Neural crest cell (in vitro differentiated cells): ENCODE measurements at places on chromosomes 16 and 17. TPM values are rescaled to one million over a fixed set of nuclear protein-coding genes. Genes with fewer than 3 reads are reported as not detected.

- DNase-seq, result no peak
Measured at GRCh38 chr16:8642146-8642545, 20.6 kb downstream of the METTL22 start.

GRCh38 chr16:17358355-17358754, 112.4 kb downstream of the XYLT1 start:
- DNase-seq, result no peak

DNA sequence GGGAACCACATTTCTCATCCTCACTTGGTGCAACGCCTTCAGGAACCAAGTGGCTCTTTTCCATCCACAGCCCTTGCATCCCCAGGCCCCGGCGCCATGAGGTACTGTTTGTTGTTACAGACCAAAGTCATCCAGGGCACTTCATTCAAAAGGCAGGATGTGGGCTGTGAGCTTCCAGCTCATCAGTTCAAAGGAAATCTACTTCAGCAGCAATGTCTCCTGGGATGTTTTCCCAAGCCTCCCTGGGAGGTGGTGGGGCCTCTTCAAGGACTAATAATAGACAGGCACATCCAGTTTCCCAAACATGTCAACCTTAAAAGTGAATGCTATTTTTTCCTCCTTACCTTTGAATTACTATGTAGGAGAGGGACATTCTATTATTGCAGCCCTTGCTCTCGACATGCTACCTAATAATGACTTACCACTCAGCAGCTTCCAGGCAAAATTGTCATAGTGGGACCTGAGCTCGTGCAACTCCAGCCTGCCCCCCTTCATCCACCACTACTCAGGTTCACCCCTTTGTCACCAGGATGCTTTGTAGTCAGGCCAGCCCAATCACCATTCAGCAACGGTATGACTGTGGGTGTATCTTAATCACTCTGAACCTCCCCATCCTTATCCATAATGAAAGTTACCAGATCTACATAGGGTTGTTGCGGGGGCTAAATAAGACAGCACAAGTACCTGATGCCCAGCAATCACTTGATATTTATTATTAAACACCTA, 1.7 kb upstream of the PRKCB start:
- DNase-seq, result no peak

DNA sequence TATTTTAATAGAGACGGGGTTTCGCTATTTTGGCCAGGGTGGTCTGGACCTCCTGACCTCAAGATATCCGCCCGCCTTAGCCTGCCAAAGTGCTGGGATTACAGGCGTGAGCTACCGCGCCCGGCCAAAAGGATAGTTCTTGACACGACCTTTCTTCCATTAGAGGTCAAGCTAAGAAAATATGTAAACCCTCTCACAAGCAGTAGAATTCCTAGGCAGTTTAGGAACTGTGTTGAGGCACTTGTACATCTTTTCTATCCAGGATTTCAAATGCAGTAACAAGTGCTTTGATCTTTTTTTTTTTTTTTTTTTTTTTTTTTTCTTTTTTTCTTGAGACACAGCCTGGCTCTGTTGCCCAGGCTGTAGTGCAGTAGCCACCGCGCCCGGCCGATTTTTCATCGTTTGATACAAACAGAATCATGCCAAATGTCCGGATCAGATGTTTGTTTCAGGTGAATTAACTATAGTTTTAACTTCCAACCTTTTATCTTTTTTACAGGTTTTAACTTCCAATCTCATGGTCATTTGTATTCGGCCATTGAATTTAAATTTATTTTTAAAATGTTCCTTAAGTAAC, 1.5 kb upstream of the ARL6IP1 start:
- DNase-seq, result no peak

GRCh38 chr17:4127555-4127954, 15.3 kb downstream of the ZZEF1 start:
- DNase-seq, result no peak

- DNase-seq, result no peak
Measured at GRCh38 chr16:17367036-17367435, 103.7 kb downstream of the XYLT1 start.

DNA sequence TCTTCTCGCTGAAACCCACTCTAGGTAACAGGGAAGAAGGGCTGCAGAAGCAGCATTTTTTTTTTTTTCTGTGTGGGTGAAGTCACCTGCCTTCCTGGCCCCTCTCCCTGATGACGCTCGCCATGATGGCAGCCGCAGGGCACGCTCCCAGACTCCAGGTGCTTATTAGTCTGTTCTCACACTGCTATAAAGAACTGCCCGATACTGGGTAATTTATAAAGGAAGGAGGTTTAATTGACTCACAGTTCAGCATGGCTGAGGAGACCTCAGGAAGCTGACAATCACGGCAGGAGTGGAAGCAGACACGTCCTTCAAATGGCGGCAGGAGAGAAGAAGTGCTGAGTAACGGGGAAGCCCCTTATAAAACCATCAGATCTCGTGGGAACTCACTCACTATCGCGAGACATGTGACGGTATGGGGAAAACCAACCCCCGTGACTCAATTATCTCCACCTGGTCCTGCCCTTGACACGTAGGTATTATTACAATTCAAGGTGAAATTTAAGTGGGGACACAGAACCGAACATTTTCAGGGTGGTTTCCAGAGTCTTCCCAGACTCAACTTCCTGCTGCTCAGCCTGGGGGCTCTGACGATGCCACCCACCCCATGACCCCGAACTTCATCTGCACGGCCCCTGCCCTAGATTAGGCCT, 34.9 kb upstream of the NLRP1 start:
- no peak for DNase-seq

GRCh38 chr17:74214484-74215341, 1.3 kb downstream of the TTYH2 start:
- no peak for DNase-seq

DNA sequence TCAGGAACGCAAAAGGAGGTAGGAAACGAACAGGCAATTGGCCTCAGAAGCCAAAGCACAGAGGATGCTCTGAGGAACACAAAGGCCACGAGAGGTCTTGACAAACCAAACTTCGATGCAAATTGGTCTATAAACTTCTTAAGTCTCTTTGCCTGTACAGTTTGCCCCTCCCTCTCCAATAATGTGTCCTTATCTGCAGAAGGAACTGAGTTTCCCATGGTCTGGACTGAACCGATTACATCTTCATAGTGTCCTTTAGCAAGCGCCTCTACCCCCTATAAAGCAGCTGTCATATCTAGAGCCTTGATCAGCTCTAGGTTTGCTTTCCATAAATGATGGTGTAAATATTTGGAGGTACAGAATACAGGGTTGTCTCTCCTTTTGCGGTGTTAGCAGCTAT, 3.1 kb upstream of the CDRT4 start:
- no peak for DNase-seq

GRCh38 chr16:57196753-57197152, 10.6 kb downstream of the RSPRY1 start:
- no peak for DNase-seq

DNA sequence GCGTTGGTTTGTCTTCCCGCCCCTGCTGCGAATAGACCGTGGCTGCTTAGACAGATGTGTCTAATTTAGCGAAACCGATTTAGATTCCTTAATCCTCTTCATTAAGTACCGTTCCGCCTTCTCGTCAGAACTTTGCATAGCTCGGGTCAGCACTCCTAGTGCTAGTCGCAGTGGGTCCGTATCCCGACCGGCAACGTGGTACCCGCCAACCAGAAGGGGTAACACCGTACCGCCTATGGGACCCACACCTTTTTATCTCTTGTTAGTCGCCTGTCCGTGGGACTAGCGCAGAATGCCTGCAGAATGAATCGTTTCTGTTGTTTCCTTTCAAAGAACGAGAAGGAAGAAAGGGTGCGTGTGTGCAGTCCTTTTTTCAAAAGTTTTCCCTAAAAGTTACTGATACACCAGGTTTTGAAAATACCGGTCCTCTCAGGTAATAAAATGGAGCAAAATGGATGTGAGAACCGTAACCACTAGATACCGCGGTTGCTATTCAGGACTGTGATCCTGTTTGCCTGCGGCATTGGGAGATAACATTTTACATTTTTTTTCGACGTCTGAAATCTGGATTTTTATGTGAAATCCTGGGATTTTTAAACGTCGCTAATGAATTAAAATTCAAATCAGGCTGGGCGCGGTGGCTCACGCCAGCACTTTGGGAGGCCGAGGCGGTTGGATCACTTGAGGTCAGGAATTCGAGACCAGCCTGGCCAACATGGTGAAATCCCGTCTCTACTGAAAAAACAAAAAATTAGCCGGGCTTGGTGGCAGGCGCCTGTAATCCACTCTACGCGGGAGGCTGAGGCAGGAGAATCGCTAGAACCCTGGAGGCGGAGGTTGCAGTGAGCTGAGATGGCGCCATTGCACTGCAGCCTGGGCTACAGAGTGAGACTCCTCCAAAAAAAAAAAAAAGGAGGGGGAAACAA, 998 bp upstream of the SRSF1 start:
- no peak for DNase-seq

GRCh38 chr17:10112962-10113361, 85.4 kb downstream of the GAS7 start:
- DNase-seq, result no peak

DNA sequence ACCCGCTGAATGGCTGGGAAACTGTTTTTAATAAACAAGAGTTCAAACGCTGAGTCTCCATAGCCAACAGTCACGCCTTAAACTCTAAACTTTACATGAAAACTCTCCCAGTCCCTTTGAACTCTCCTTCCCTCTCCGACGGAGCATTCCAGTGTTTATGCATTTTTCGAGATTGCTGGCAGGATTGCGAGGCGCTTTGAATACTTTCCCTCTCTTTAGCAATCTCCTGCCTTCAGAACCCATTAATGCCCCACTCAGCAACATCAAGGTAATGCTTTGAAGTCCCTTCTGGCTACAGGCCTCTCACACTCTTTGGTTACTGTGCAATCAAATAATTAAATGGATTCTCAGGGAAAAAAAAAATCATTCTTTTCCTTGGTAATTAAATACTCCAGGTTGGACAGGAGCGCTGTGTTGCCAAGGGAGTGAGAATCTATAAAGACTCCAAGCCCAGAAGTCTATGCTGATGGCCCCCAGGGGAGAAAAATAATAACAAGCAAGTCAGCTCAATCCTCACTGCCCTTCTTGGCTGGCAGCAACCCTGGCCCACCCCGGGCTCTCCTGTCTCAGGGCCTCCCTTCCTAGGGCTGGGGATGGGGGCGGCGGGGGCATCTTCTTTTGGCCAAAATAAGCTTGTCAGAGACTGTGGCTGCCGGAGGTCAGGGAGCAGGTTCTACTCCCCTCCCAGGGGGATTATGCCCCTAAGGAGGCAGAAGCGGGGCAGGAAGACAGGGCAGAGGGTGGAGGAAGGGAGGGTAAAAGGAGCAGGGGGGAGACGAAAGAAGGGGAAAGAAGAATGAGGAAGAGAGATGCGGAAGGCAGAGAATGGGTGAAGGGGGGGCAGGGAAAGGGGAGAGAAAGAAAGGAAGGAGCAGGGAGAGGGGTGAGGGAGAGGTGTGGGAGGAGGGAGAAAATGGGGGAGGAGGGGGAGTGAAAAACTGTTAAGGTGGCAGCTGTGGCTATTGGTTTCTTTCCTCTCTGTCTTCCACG, 45.2 kb downstream of the AXIN2 start:
- no peak for DNase-seq

DNA sequence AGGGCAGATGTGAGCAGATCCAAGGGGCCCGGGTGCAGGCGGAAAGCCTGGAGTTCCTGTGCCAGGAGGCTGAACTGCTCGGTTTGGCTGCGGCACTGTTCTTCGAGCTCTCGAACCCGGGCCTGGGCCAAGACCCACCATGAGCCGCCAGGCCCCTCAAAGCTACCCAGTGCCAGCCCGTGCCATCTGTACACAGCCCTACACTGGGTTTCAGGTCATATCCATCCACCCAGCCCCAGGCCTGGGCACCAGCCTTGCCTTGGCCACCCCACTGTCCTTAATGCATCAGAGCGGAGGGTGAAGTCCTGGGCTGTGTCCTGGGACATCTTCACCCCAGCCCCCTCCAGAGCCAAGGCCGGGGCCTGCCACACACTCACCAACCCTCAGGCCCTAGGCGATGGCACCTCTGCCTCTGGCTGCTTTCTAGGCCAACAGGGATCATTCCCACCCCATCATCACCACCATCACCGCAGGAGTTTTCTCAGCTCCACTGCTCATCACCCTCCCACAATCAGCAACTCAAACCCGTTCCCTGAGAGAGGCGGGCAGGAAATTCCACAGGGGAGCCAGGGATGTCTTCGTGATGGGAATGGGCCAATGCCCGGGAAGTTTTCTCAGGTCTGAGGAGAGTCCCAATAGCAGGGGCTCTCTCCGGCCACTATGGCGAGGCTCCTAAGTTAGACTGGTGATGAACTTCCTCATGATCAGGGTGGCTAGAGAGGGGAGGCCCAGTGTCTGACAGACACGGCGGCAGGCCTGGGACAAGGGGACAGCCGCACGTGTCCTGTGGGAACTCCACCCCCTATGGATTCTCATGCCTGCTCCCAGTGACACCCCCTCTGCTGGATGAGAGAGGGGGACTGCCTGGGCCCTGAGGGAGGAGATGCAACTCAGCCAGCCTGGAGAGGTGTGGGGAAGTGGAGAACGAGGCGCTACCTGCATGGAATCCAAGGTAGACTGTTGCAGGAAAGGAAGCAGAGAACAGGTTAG, 9.1 kb downstream of the TSPOAP1 start:
- DNase-seq, result no peak

DNA sequence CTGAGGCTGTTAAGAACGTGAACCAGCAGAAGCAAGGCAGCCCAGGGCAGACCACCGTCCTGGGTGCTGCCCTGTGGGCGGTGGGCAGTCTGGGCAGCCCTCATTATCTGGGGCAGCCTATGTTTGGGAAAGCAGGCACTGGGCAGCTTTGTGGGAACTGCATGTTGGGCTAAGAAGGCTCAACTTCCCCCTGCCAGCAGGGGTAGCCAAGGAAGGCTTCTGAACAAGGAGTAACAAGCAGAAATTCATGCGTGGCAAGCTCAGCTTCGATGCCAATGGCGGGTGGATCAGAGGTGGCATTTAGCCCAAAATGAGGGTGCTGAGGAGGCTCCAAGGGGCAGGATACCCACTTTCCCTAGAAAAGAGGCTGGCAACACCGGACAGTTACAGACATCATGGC, 42.7 kb upstream of the METRNL start:
- DNase-seq, result no peak

DNA sequence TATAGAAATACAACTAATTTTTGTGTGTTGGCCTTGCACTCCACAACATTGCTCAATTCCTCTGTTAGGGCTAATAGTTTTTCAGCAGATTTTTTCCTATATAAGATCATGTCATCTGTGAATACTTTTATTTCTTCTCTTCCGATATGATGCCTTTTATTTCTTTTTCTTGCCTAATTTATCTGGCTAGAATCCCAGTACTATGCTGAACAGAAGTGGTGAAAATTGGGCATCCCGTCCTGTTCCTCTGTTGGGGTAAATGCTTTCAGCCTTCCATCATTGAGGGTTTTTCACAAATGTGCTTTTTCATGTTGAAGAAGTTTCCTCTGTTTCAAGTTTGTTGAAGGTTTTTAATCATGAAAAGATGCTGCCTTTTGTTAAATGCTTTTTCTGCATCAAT, 22.7 kb upstream of the TNFRSF13B start:
- DNase-seq, result no peak

GRCh38 chr17:10156948-10157607, 41.3 kb downstream of the GAS7 start:
- no peak for DNase-seq

- DNase-seq, result no peak
Measured at GRCh38 chr16:77548766-77549165, 113.9 kb upstream of the ADAMTS18 start.

- no peak for DNase-seq
Measured at GRCh38 chr16:51114382-51114781, 36.7 kb downstream of the SALL1 start.

GRCh38 chr17:65627891-65628643, 66.6 kb upstream of the AXIN2 start:
- no peak for DNase-seq

Gene MPV17L
- 4.9 and 5.9 TPM in 2 replicates for total RNA-seq

Gene MFAP4
- 0.26 and 0.43 TPM in 2 replicates for total RNA-seq

Gene TERB1
- 0.25 and 0.26 TPM in 2 replicates for total RNA-seq

Gene ACAP1
- 1.2 and 1.3 TPM in 2 replicates for total RNA-seq

Gene CASKIN2
- total RNA-seq, result 42.3 and 44.5 TPM in 2 replicates

Gene DNAH17
- total RNA-seq, result 0.09 TPM in 1 of 2 replicates, not detected in the other

Gene PRSS22
- not detected in 2 replicates for total RNA-seq

Gene NECAB2
- 16.2 and 19.6 TPM in 2 replicates for total RNA-seq

Gene AMZ2
- 85.1 and 87.5 TPM in 2 replicates for total RNA-seq
